Stimulated activated CD8-positive, alpha-beta memory T cell treated with anti-CD3 and anti-CD28 coated beads, Interleukin-15, amount 100 ng/mL, for 48 hours (primary cell): ENCODE measurements at places on chromosomes 11 and 22.
A peak's percentile ranks its signal among the peaks of the same experiment; 100 is the strongest.

GRCh38 chr22:31248965-31249958, 37.2 kb downstream of the LIMK2 start:
- no peak for DNase-seq

- DNase-seq: no peak
These were observed 22.6 kb upstream of the NCR3LG1 start for GRCh38 chr11:17328871-17329494.

DNA sequence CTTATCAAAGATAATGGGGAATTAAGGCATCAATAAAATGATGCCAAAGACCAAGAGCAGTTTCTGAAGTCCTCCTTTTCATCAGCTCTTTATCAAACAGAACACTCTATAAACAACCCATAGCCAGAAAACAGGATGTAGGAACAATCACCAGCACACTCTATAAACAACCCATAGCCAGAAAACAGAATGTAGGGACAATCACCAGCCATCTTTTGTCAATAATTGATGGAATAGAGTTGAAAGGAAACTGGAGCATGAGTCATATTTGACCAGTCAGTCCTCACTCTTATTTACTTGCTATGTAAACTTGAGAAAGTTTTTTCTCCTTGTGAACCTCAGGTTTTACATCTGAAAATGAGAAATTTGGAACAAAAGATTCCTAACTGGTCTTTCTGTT, 10.0 kb downstream of the MS4A2 start:
- no peak for DNase-seq

DNA sequence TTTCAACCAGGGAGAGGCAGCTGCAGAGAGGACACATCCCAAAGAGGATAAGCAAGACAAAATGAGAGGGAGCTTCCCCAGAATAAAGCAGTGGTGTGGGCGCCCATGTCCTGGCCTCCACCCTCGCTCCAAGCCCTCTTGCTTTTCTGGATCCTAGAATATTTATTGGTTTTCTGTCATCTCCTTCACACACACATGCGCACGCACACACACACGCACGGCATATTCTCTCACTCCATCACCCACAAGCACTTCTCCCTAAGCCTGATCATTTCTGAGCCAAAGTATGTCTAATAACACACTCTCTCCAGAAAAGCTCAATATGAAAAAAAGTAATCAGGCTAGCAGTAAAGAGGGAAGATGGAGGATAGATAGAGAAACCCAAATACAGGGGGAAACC, 7.6 kb downstream of the IGSF9B start:
- DNase-seq: no peak

DNA sequence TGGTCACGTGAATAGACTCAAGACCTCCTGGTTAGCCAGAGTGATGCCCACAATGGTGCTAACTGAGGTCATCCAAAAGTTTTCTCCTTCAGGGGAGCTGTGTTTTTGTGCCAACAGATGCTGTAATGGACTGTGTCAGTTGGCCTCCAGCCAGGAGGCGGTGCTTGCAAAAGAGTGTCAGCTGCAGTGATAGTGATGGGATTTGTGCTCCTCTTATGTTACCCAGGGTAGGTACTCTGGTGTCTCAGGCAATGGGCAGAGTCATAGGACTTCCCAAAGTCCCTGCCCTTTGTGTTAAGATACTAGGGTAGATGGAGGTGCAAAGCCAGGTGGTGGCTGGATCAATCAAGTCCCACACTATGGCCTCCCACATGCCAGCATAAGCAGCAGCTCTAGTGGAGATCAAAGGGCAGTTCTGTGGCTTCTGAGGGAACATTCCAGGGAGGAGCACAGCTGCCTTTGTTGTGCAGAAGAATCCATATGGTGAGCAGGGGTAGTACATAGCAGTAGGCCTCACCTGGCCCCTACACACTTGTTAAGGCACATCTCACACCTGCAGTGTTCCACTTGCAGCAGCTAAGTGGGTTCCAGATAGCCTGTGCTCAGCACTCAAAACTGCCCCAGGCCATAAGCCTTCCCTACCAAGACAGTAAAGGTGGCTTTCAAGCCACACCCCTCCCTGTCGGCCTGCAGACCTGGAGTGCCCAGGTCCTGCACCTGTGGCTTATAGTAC, 9.4 kb upstream of the FANCF start:
- no peak for DNase-seq

DNA sequence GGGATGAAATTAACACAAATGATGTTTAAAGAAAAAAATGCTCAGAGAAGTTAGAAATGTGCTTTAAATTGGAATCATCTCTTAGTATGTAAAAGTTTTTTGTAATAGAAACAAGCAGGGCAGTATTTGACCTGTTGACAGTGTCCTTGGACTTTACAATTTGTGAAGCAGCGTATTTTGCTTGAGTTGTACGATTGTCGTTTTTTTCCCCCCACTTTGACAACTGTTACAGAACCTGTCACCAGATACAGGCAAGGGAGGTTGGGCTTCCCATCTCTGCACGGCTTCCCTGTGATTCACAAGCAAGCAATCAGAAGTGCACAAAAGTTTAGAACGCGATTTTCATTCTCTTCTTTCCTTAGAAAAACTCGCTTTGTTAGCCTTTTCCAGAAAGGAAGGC, 8.9 kb downstream of the PPARA start:
- no peak for DNase-seq

- no peak for DNase-seq
These were observed 6.9 kb downstream of the SMPD1 start for GRCh38 chr11:6397156-6397555.

GRCh38 chr11:69000831-69001242, 12.2 kb downstream of the MRGPRF start:
- DNase-seq: no peak

DNA sequence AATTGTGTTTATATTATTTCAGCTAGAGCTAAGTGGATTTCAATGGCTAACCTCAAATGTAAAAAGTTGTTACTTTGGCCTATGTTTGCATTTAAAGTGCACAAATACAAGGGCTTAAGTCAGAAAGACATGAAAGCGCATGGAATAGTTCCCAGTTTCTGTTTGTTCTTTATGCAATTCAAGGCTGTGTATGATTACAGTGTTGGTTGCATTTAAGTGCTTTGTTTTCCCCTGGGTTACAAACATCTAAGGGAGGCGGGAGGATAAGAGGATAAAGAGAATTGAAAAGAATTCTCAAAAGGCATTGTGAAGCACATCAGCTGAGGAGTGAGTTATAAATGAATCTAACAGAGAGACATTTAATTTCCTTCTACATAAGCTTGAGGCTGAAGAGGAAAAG, 453.4 kb downstream of the NTM start:
- no peak for DNase-seq

GRCh38 chr22:31556627-31557203, 60.4 kb downstream of the SFI1 start:
- DNase-seq: no peak

DNA sequence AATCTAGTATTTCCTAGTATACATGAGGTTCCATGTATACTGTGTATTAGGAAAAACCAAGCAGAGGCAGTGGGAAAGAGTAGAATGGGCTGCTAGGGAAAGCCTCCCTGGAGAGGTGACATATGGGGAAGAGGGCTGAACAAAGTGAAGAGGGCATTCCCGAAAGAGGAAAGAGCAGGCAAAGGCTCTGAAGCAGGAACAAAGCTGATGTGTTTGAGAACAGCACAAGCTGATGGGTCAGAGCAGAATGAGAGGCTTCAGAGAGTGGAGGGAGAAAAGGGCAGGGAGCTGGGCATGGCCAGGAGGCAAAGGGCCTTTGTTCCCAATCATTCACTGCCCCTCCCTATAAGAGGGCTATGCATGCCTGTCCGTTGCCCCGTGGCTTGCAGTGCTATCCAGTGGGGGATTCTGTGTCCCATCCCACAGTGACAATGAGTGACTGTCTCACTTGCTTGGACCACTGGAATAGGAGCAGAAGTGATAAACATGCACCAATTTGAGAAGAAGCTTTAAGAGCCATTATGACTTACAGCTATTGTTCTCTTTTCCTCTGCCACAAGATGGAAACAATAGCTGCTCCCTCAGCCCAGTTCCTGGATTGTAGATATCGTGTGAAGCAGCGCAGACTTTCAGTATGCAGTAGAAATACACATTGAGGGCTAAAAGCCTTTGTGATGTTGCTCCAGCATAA, 39.6 kb downstream of the GALNT18 start:
- DNase-seq: no peak

DNA sequence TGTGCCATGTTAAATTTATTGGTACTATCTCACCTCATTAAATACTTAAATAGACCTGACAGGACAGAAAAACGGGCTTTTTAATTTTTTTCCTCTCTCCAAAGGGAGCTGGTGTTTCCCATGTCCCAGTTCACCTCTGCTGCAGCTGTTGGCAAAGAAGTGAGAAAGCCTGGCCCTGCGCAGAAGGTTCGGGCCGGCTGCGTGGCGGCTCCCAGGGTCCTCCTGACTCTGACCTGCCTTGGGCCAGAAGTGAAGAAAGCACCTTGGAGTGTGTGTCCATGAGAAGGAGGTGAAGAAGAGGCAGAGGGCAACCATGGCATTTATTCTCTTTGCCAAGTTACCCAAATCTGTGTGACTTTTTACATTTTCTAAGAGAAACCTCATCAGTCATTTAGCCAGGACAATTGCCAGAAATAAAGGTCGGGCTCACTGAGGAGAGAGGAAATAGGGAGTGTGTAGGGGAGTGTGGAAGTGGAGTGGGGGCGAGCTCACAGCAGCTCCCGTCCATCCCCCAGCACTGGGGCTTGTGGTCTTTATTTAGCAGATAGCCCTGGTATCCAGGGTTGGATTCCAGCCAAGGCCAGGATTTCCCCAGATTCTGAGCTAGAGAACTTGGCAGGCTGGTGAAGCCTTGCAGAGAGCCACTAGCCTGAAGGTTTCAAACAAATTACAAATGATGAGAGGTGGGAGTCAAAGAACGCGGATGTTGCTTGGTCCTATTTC, 102.4 kb upstream of the CADM1 start:
- DNase-seq: no peak

GRCh38 chr22:49586873-49587272, 240.8 kb downstream of the BRD1 start:
- no peak for DNase-seq

DNA sequence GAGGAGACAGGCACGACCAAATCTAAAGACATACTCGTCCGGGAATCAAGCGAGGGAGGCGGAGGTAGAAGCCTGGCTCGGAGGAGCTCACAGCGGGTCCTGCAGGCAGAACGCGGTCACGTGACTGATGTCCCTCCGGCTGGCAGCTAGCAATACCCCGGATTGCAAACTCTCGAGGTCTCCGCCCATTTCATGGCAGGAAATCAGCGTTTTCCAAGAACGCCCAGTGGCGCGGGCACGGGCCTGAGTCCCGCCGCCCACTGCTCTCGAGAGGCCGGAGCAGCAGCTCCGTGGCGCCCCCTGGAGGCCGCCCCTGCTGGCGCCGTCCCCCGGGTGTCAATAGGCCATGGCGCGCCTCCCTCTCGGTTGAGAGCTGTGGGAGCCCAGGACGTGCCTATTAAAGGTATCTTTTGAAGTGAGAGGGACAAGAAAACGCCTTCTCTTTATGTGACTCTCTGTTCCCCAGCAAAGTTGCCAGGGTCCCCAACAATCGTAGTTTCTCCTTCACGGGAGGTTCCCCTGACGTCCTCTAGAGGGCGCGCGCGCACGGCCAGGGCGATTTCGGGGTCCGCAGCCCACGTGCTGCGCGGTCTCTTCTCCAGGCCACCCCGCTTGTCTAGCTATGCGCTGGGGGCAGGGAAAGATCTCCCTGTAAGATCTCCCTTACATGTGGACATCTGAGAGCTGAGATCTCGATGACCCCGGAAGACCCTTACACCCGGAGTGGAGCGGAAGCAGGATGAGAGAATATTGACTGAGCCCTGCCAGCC, 37.3 kb upstream of the RBFOX2 start:
- DNase-seq: peak; percentile 65

- no peak for DNase-seq
These were observed 12.3 kb downstream of the MLC1 start for GRCh38 chr22:50072714-50073538.

GRCh38 chr11:2300290-2300935, 1.3 kb downstream of the C11orf21 start:
- DNase-seq: no peak

DNA sequence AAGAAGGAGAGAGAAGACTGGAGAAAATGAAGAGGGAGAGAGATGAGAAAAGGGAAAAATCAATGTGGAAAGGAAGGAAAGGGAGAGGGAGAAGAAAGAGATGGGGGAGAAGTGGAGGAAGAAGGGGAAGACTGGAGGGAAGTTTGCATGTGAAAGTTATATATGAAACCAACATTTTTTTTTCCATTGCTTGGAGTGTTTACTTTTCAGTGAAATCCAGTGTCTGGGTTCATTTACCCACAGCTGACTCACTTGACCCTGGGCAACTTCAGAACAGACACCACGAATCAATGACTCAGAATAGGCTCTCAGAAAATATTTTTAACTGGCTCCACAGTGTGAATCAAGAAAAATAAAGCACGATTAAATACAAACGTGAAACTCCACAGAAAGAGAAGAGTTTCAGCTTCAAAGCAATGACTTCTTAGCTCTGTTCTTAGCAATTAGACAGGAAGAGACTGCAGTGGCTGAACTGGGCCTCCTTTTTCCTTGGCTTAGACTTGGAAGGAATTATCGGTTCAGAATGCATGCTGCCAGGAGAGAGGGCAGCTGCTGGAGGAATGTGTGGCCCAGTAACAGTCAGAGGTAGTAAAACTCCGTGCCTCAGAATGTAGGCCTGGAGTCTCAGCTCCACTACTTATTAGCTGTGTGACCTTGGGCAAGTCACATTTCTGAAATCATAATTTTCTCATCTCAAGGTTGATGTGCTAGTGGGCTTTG, 237.5 kb downstream of the MIAT start:
- no peak for DNase-seq

DNA sequence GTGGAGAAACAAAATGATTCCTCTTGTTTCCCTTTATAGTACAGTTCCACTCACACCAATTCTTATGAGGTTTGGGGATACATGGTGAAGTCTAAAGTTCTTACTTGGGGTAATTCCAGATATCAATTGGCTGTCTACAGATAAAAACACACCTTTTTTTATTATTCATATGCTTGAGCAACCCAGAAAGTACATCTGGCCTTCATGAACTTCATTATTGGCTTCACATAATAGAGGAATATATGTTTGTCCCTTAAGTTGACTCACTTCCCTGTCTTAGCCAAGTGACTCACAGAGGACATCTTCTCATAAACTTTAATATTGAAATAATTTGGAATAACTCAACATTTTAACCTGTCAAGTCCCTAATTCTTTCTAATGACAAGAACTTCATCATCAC, 36.3 kb upstream of the SOX6 start:
- no peak for DNase-seq

GRCh38 chr11:6307876-6308275, 12.4 kb downstream of the CAVIN3 start:
- no peak for DNase-seq

DNA sequence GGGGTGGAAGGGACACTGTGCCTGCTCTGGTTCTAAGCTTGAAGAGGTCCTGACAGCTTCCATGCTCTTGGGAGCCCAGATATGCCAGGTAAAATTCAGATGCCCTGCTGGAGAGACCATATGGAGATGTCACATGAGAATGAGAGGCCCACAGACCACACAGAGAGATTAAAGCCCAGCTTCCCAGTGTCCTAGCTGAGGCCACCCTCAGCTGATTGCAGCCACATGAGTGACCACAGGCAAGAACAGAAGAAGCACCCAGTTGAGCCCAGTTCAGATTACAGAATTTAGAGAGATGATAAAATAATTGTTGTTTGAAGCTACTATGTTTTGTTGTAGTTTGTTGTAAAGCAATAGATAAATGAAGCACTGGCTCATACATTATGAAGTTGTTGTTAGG, 14.4 kb upstream of the PVALB start:
- DNase-seq: no peak

GRCh38 chr11:89275966-89276365, 98.3 kb downstream of the TYR start:
- no peak for DNase-seq

GRCh38 chr11:30381879-30382278, 59.0 kb downstream of the ARL14EP start:
- no peak for DNase-seq

GRCh38 chr11:115496892-115497291, 7.3 kb downstream of the CADM1 start:
- DNase-seq: no peak
